G401 (cell line): ENCODE measurements at places on chromosomes 7 and 10.
A peak's percentile ranks its signal among the peaks of the same experiment; 100 is the strongest.

GRCh38 chr7:101156866-101157589 is 2.8 kb downstream of the AP1S1 start:
- DNase-seq, result no peak

GRCh38 chr10:82691211-82691610 is 816.2 kb downstream of the NRG3 start:
- no peak for DNase-seq

DNA sequence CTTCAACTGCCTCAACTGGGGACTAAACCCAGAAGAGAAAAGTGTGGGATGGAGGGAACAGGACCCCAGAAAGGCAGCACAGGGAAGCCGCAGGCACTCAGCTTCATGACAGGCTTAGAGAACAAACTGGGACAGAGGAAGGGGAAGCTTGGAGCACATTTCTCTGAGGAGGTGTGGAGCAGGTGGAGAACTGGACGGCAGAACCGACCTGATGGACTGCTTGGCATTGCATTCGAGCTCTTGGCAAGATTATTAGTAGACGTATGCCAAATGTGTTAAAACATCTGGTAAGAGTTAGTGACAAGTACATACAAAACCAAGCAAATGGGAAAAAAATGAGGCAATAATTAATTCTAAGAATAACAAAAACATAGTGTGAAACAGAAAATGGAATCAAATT is 335.7 kb downstream of the SFMBT2 start:
- no peak for DNase-seq

GRCh38 chr10:97849687-97850402 is at the start of gene GOLGA7B:
Gene GOLGA7B (plus strand): TSS chr10:97849843. CDS start chr10:97850304, 461 bp downstream.
- DNase-seq, result peak; percentile 79

- DNase-seq, result peak; percentile 19
Measured at GRCh38 chr7:25347360-25348066, 119.2 kb upstream of the NPVF start.

GRCh38 chr7:120060281-120060680 is 212.7 kb upstream of the KCND2 start:
- DNase-seq, result peak; percentile 21

DNA sequence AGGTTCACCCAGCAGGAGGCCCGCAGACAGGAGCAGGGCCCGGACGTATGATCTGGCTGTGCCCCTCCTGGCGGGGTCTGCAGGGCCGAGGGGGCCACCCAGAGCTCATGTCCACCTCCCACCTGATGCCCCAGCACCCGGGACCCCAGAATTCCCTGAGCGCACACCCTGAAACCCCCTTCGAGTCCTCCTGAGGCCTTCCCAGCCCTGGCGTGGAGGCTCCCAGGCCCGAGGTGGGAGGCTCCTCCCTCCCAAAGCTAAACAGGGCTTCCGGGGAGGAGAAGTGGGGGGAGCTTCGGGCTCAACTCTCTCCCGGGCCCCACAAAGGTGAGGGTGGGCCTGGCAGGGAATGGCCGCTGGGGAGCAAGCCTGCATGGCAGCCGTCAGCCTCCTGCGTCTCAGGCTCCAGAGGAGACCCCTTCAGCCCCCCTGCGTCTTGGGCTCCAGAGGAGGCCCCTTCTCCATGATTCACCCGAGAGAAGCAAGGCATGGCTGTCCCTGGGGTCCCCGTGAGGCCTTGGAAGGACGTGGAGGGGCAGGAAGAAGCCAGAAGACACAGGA is 30.2 kb downstream of the MICALL2 start:
- no peak for DNase-seq

- no peak for DNase-seq
Measured at GRCh38 chr10:100081075-100082001, at the start of gene CPN1. Gene CPN1 (minus strand): TSS chr10:100081869. CDS start chr10:100081625, 244 bp downstream.

DNA sequence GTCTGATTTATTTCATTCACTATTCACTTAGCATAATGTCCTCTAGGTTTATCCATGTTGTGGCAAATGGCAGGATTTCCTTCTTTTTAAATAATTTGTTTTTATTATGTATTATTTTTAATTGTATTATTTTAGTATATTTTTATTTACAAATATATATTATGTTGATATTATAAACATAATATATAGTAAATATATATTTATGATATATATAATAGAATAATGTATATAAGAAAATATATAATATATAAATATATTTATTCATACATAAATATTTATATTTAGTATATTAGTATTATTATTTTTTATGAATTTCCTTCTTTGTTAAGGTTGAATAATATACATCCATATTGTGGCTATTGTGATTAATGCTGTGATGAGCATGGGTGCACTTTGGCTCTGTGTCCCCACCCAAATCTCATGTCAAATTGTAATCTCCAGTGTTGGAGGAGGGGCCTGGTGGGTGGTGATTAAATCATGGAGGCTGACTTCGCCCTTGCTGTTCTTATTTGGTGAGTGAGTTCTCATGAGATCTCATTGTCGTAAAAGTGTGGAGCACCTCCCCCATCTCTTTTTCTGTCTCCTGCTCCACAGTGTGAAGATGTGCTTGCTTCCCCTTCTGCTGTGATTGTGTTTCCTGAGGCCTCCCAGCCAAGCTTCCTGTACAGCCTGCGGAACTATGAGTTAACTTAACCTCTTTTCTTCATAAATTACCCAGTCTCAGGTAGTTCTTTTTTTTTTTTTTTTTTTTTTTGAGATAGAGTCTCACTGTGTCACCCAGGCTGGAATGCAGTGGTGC is 52.3 kb upstream of the CYP2C18 start:
- no peak for DNase-seq

DNA sequence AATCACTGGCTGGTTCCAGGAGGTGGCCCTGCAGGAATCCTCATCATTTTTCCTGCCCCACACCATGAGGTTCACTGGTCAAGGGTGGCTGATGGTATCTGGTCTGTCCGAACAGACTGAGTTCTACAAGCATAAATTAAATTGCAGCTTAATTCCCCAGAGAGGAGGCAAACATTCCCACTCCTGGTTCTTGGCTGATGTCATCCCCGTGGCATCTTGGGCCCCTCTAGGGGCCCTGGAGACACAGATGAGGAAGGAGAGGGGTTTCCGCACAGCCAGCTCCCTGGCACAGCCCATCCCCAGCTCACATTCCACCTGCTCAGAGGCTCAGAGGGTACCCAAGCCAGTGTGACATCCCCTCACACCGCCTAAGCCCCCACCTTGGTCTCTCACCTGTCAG is 5.3 kb upstream of the KLRG2 start:
- no peak for DNase-seq

- DNase-seq, result no peak
Measured at GRCh38 chr7:105637755-105638154, 56.5 kb upstream of the EFCAB10 start.

GRCh38 chr10:124657806-124658205 is 86.4 kb downstream of the FAM53B start:
- DNase-seq, result peak; percentile 67

DNA sequence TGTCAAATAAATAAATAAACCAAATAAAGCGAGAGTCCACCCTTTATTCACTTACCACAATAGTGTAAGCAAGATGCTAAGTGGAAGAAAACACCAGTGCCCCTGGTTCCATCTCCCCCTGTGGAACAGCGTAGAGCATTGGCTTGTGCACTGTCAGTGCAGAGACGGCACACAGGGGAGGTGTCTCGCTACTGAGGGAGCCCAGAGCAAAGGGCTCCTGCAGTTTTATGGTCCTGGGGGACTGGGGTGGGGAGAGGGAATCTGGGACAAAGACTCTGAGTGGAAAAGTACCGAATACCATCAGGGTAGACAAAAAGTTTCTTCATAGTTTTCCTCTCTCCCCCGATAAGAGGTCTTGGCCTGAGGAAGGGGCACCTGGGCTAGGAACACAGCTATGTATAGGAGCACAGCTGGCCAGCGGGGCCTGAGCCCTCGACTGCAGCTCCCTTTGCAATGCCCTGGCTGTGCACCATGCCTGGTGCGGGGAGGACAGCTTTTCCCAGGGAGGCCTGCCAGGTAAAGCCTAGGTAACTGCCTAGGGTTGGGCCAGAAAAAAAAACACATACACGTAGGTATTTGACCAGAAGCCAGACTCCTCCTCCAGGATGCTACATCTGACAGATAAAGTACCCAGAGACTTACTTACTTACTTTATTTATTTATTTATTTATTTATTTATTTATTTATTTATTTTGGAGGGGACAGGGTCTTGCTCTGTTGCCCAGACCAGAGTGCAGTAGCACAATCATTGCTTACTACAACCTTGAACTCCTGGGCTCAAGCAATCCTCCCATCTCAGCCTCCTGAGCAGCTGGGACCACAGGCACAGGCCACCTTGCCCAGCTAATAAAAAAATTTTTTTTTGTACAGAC is 88.8 kb upstream of the KIF5B start:
- no peak for DNase-seq

- no peak for DNase-seq
Measured at GRCh38 chr7:105178177-105178576, 164.2 kb downstream of the KMT2E start.

GRCh38 chr10:133292919-133293809 is 15.5 kb downstream of the TUBGCP2 start:
- no peak for DNase-seq

GRCh38 chr10:57964351-57964750 is 303.3 kb downstream of the IPMK start:
- DNase-seq, result peak; percentile 24

DNA sequence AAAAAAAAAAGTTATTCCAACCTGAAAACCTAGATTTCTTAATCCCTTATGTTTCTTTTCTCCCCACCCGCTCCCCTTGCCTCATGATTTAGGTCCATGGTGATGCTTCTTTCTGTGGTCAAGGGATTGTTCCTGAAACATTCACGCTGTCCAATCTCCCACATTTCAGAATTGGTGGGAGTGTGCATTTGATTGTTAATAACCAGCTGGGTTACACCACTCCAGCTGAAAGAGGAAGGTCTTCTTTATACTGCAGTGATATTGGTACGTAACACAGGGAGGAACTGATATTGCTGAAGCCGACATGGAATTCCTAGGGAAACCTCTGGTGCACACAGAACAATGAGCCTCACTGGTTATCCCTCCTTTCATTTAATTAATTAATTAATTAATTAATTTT is 22.7 kb downstream of the DHTKD1 start:
- no peak for DNase-seq

- DNase-seq, result no peak
Measured at GRCh38 chr10:78572565-78572964, 496.2 kb upstream of the ZMIZ1 start.

- DNase-seq, result peak; percentile 28
Measured at GRCh38 chr10:73910764-73911552, at the start of gene PLAU. Gene PLAU (plus strand): TSS chr10:73911132. CDS start chr10:73911556, 424 bp downstream.

DNA sequence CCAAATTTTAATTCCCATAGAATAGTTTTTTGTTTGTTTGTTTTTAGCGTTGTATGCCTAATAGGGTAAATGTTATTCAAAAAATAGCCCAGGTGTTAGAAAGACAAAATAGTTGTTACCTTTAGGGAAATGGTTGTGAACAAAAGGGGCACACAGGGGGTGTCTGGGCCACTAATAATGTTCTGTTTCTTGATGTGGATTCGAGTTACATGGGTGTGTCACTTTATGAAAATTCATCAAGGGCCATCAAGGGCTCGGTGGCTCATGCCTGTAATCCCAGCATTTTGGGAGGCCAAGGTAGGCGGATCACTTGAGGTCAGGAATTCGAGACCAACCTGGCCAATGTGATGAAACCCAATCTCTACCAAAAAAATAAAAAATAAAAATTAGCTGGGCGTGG is 531.8 kb upstream of the C7orf33 start:
- DNase-seq, result no peak

GRCh38 chr10:73506074-73506473 is 10.2 kb upstream of the PPP3CB start:
- DNase-seq, result no peak

- no peak for DNase-seq
Measured at GRCh38 chr10:3647074-3647473, 137.9 kb downstream of the KLF6 start.

- no peak for DNase-seq
Measured at GRCh38 chr10:14235566-14236195, 95.0 kb downstream of the FRMD4A start.

DNA sequence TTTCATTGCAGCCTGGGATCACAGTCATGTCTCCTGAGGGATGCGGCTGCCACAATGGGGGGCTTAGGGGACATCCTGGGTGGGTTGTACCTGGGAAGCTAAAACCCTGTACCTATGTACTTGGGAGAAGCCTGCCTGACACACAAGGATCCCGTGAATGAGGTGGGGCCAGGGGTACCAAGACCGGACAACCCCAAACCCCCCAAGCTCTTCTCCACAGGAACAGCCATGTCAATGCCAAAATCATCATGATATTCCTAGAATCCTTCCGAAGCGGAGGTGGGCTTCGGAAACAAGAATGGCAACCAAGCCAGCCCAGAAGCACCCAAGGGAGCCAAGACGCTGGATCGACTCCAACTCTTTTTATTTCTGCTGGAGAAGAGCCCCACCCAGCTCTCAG is 260.3 kb upstream of the TCERG1L start:
- no peak for DNase-seq

DNA sequence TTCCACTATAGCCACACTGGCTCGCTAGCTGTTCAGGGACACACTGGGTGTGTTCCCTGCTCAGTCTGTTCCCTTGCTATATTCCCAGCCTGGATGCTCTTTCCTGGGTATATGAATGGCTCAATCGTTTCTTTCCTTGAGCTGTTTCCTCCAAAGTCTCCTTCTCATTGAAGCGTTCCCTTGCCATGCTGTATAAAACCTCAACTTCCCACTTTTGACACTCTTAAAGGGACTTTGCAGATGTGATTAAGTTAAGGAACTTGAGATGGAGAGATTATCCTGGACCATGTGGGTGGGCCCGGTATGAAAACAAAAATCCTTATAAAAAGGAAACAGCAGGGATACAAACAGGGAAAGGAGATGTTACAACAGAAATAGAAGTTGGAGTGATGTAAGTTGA is 973.1 kb downstream of the LRMDA start:
- DNase-seq, result no peak

DNA sequence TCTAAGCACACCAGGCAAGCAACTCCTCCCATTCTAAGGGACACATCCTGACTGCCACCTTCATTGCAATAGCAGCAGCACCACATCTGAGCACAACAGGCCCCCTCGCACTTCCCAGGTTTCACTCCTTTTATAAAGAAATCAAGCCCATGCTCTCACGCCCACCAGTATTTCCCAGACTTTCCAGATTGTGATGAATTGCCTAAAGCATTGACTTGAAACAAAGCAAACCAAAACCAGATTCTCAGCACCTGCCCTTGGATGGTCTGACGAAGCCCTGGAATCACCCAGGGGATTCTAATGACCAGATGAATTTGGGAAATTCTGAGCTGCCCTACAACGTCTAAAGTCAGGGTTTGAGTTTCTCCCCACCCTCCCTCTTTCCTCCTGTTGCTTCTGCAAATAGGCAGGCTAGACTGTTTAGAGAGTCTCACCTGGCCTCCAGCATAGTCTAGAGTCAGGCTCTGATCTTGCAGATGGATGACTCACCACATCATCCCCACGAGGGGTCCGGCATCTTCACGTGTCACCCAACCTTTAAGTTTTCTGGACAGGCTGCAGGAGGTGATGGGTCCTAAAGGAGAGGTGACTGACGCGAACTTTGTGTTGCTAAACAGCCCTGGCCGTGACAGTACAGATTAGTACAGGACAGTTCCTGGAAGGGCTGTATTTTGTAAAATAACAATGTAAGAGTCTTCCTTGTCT is 198.0 kb downstream of the SKIDA1 start:
- no peak for DNase-seq

DNA sequence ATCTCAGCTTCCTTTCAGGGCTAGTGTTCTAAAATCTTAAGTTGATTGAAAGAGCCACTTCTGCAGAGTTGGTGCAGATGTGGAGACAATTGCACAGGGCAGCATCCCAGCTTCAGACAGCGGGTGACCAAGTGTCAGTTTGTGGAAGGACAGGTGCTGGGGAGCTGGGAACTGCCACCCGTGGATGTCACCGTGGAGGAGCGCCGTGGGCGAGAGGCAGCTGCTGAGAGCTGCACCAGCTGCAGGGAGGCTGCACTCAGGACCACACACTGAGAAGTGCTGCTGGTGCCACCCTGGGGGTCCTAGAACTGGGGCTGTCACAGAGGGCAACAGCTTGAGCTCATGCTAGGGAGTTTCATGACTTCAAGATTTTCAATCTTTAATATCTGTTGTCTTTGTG is 543.0 kb upstream of the FZD8 start:
- no peak for DNase-seq
